ENCODE measurements at places on chromosomes 3 and 15. TPM values are rescaled to one million over a fixed set of nuclear protein-coding genes. Genes with fewer than 3 reads are reported as not detected.

- no peak for DNase-seq
- H3K4me3 ChIP-seq: no peak overlapping the region
- no peak overlapping the region for H3K27ac ChIP-seq
- H3K27me3 ChIP-seq: no peaks in the 10 kb centered on the region
- no peaks in the 10 kb centered on the region for H3K4me1 ChIP-seq
These were observed 20.6 kb upstream of the TEX55 start for GRCh38 chr3:119125342-119125741.

- H3K27ac ChIP-seq: peak overlapping the region; percentile 86
- no peak overlapping the region for H3K4me3 ChIP-seq
- DNase-seq: peak; percentile 77
- H3K36me3 ChIP-seq: no peaks in the 10 kb centered on the region
- H3K4me1 ChIP-seq: peaks cover 4% of the 10 kb centered on the region
- no peaks in the 10 kb centered on the region for H3K27me3 ChIP-seq
These were observed 6.6 kb downstream of the CDCP1 start for GRCh38 chr3:45139372-45140140.

DNA sequence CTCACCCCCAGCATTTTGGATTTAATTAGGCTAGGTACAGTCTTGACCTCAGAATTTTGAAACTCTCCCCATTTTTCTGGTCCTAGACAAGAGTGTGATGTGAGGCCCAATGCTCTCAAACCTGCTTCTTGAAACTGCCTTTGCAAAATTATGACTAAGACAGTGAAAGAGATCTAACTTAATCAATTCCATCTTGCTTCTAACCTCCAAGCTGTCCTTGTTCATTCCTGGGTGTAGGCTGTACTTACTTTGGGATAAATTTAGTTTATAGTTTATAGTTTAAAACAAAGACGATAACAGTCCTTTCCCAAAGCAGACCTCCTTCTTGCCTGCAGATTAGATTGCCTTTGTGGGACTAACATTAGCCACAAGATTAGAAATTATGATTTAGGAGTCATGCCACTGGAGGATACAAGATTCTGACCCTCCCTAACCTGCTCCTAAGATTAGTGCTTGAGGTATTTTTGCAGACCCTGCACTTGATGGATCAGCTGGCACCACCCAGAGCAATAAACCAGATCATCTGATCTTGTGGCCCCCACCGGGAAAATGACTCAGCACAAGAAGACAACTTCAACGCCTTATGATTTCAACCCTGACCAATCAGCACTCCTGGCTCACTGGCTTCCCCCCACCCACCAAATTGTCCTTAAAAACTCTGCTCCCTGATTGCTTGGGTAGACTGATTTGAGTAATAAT, 59.6 kb downstream of the CD200R1L start:
- H3K27me3 ChIP-seq: no peaks in the 10 kb centered on the region
- no peaks in the 10 kb centered on the region for H3K36me3 ChIP-seq
- no peaks in the 10 kb centered on the region for H3K4me1 ChIP-seq
- H3K4me3 ChIP-seq: no peak overlapping the region

GRCh38 chr3:97278506-97278905, 464.1 kb downstream of the EPHA6 start:
- H3K36me3 ChIP-seq: no peaks in the 10 kb centered on the region
- H3K27me3 ChIP-seq: no peaks in the 10 kb centered on the region

DNA sequence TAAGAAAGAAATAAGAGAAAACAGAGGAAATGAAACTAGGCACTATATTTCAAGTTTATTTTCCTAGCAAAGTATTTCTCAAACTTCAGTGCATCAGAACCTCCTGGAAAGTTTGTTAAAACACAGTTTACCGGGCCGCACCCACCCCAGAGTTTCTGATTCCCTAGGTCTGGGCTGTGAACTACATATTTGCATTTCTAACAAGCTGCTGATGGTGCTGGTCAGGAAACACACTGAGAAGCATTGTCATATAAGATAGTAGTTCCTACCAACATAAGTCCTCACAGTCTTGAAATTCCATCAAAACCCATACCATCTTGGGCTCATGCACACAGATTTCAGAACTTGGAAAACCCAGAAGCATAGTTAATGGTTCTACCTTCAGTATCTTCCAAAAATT, 8.3 kb downstream of the SLC9A9 start:
- no peak overlapping the region for H3K4me3 ChIP-seq
- H3K27ac ChIP-seq: no peak overlapping the region
- no peak for DNase-seq
- no peaks in the 10 kb centered on the region for H3K4me1 ChIP-seq

The BRPF1 gene
- total RNA-seq: 36.0 TPM

DNA sequence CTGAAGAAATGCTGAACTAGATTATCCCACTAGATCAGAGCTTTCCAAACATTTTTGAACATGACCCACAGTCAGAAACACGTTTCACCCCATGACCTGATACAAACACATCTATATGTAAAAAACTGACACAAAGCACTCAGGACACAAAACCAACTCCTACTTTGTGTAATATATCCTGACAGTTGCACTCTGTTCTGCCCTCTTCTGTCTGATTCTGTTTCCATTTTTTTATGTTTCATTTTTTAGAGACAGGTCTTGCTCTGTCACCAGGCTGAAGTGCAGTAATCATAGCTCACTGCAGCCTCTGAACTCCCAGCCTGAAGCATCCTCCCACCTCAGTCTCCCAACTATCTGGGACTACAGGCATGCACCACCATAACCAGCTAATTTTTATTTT, 15.8 kb upstream of the RFTN1 start:
- DNase-seq: no peak
- no peaks in the 10 kb centered on the region for H3K36me3 ChIP-seq
- no peaks in the 10 kb centered on the region for H3K27me3 ChIP-seq
- no peaks in the 10 kb centered on the region for H3K4me1 ChIP-seq
- H3K27ac ChIP-seq: no peak overlapping the region

The LINGO1 gene
- total RNA-seq: not detected

- no peaks in the 10 kb centered on the region for H3K36me3 ChIP-seq
- no peaks in the 10 kb centered on the region for H3K4me1 ChIP-seq
- no peaks in the 10 kb centered on the region for H3K27me3 ChIP-seq
- H3K4me3 ChIP-seq: no peak overlapping the region
- DNase-seq: no peak
These were observed 41.4 kb upstream of the CCDC80 start for GRCh38 chr3:112682361-112682760.

DNA sequence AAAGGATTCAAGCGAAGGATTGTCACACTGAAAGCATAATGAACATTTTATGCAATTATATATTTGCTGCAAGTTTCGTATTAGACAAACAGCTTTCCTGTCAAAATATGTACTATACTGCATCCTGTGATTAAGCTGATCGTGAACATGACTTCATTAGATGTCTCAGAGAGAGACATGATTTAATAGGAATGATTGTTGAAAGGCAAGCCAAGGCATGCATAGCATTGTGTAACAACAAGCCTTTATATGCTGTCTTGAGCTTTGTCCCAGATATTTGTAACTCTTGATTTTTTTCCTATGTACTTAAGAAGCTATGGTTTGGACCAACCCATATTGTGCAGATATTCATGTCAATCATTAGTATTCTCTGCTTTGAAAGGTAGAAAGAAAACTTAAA, 309.1 kb downstream of the KCNH8 start:
- no peak overlapping the region for H3K4me3 ChIP-seq
- H3K36me3 ChIP-seq: no peaks in the 10 kb centered on the region
- DNase-seq: no peak
- no peak overlapping the region for H3K27ac ChIP-seq

- H3K4me3 ChIP-seq: no peak overlapping the region
- H3K4me1 ChIP-seq: no peaks in the 10 kb centered on the region
- no peaks in the 10 kb centered on the region for H3K36me3 ChIP-seq
- no peak for DNase-seq
- H3K27ac ChIP-seq: no peak overlapping the region
These were observed 156.0 kb upstream of the RGMA start for GRCh38 chr15:93244696-93245660.

The C2CD4A gene
- not detected for total RNA-seq

GRCh38 chr3:70231266-70231701, 81.2 kb downstream of the MDFIC2 start:
- no peaks in the 10 kb centered on the region for H3K4me1 ChIP-seq
- H3K36me3 ChIP-seq: no peaks in the 10 kb centered on the region
- H3K27me3 ChIP-seq: no peaks in the 10 kb centered on the region

GRCh38 chr3:4743371-4743770, 235.9 kb upstream of the BHLHE40 start:
- no peaks in the 10 kb centered on the region for H3K36me3 ChIP-seq
- peak overlapping the region; percentile 98 for H3K27ac ChIP-seq
- no peak for DNase-seq
- H3K4me3 ChIP-seq: no peak overlapping the region
- H3K27me3 ChIP-seq: no peaks in the 10 kb centered on the region

DNA sequence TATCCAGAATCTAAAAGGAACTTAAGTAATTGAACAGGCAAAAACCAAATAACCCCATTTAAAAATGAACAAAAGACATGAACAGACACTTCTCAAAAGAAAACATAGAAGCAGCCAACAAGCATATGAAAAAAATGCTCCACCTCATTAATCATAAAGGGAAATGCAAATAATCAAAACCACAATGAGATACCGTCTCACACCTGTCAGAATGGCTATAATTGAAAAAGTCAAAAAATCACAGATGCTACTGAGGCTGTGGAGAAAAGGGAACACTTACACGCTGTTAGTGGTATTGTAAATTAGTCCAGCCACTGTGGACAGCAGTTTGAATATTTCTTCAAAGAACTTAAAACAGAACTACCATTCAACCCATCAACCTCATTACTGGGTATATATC, 220.7 kb downstream of the MEX3B start:
- H3K4me1 ChIP-seq: no peaks in the 10 kb centered on the region
- no peak overlapping the region for H3K4me3 ChIP-seq

DNA sequence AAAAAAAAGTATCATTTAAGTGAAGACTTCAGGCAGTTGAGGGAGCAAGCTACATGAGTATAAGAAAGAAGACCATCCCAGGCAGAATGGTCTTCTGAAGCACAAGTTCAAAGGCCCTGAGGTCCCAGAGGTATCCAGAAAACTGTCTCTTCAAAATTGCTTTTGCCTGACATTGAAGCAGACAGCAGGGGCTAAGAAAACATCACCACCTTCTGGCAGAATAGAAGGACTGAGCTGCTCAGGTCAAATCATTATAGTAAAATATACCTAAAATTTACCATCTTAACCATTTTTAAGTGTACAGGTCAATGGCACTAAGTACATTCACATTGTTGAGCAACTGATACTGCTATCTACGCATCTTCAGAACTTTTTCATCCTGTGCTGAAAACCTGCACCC, 16.4 kb downstream of the GPR160 start:
- no peak for DNase-seq
- H3K4me1 ChIP-seq: no peaks in the 10 kb centered on the region
- no peak overlapping the region for H3K4me3 ChIP-seq
- no peaks in the 10 kb centered on the region for H3K36me3 ChIP-seq

DNA sequence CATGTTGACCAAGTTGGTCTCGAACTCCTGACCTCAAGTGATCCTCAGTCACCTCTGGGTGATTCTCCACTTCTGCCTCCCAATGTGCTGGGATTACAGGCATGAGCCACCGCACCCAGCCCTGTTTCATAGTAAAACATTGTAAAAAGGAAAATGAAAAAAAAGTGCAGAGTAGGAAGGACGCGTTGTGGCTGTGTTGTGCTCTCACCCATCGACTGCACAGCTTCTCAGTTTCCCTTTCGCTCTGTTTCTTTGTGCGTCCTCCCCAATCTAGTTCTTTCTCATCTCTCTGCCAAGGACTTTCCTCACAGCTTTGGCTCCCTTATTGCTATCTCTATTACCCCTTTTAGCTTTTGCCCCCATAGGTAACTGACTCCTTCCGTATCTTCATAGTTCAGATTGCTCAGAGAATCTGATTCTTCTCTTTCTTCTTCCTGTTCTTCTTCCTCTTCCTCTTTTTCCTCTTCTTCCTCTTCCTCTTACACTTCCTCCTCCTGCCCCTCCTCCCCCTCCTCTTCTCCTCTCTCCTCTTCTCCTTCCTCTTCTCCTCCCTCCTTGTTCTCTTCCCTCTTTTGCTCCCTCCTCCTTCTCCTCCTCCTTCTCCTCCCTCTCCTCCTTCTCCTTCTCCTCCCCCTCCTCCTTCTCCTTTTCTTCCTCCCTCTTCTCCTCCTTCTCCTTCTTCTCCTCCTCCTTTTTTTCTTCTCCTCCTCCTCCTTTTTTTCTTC, 81.1 kb upstream of the VGLL4 start:
- no peak overlapping the region for H3K4me3 ChIP-seq
- no peak for DNase-seq
- H3K4me1 ChIP-seq: no peaks in the 10 kb centered on the region
- H3K36me3 ChIP-seq: no peaks in the 10 kb centered on the region

GRCh38 chr3:59802045-59802444, 752.2 kb upstream of the CFAP20DC start:
- no peak for DNase-seq
- no peaks in the 10 kb centered on the region for H3K36me3 ChIP-seq
- no peak overlapping the region for H3K4me3 ChIP-seq
- H3K27ac ChIP-seq: no peak overlapping the region
- H3K27me3 ChIP-seq: no peaks in the 10 kb centered on the region

The SUSD5 gene
- total RNA-seq: 2.6 TPM

The ITGB5 gene
- total RNA-seq: 41.8 TPM

The AGBL1 gene
- total RNA-seq: not detected

DNA sequence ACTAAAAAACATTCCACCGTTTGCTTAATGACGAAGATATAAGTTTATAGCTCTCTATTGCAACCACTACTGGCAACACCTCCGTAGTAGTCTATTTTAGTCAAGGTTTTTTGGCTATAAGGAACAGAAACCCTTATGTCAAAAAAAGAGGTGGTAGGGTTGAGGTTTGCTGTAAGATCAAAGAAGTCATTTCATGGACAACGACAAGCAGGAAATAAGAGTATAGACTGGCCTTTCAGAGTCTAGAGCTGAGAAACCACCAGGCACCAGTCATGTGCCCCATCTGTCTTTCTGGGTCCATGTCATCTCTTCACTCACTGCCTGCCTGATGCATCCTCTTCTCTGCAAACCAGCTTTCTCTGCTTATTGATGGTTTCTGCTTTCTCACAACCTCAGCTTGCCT, 42.7 kb downstream of the THBS1 start:
- DNase-seq: no peak
- H3K27me3 ChIP-seq: no peaks in the 10 kb centered on the region
- no peaks in the 10 kb centered on the region for H3K36me3 ChIP-seq
- H3K27ac ChIP-seq: peak overlapping the region; percentile 76
- no peaks in the 10 kb centered on the region for H3K4me1 ChIP-seq

DNA sequence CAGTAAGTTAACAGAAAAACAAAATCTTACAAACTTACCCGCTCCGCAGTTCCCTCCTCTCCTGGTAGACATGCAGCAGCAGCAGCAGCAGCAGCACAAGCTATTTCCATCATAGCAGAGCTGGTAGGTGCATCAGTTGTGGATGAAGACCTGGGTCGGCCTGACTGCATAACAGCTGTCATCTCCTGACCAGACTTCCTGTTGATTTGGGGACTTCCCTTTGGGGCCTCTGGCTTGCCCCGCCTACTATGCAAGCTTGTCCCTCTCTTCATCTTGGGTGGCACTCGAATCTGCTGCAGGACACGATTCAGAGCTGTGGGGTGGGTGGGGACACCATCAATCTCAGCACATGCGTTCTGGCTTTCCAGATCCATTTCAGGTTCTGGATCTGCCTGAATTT, 65.7 kb downstream of the TMCC1 start:
- H3K4me1 ChIP-seq: no peaks in the 10 kb centered on the region
- no peak for DNase-seq
- no peak overlapping the region for H3K4me3 ChIP-seq
- H3K36me3 ChIP-seq: no peaks in the 10 kb centered on the region
- no peak overlapping the region for H3K27ac ChIP-seq
- no peaks in the 10 kb centered on the region for H3K27me3 ChIP-seq

GRCh38 chr15:83435782-83436181, 11.4 kb upstream of the SH3GL3 start:
- H3K27me3 ChIP-seq: no peaks in the 10 kb centered on the region
- no peaks in the 10 kb centered on the region for H3K4me1 ChIP-seq
- no peaks in the 10 kb centered on the region for H3K36me3 ChIP-seq
- no peak overlapping the region for H3K4me3 ChIP-seq
- DNase-seq: no peak

Measured in uterus (tissue), 4 donors.